ENCODE measurements at places on chromosomes 5 and 9. TPM values are rescaled to one million over a fixed set of nuclear protein-coding genes. Genes with fewer than 3 reads are reported as not detected.

TUBB4B gene
- total RNA-seq = 108 TPM

TXNDC15 gene
- total RNA-seq = 84.7 TPM

PCSK5 gene
- total RNA-seq = 18.8 TPM

CDH10 gene
- total RNA-seq = 0.13 TPM

C5orf52 gene
- total RNA-seq = not detected

RFESD gene
- total RNA-seq = 3.9 TPM

PCDHA1 gene
- not detected for total RNA-seq

PCDHGB2 gene
- 10.2 TPM for total RNA-seq

ZFP2 gene
- 4.8 TPM for total RNA-seq

C9 gene
- not detected for total RNA-seq

ZNF454 gene
- 4.7 TPM for total RNA-seq

PCDHB6 gene
- total RNA-seq = 2.4 TPM

PFN3 gene
- total RNA-seq = not detected

OCLN gene
- total RNA-seq = 18.5 TPM

SHOC1 gene
- not detected for total RNA-seq

SH3PXD2B gene
- total RNA-seq = 39.5 TPM

ERBIN gene
- 96.1 TPM for total RNA-seq

PCSK1 gene
- 0.09 TPM for total RNA-seq

OGN gene
- 71.7 TPM for total RNA-seq

PCDHB4 gene
- 12.2 TPM for total RNA-seq

FBP2 gene
- not detected for total RNA-seq

ACSL6 gene
- 3.3 TPM for total RNA-seq

LCN9 gene
- not detected for total RNA-seq

RASGRF2 gene
- 63.8 TPM for total RNA-seq

CCNO gene
- 0.22 TPM for total RNA-seq

ANKRD31 gene
- total RNA-seq = 0.53 TPM

PCDHB8 gene
- total RNA-seq = 4.5 TPM

WDR38 gene
- total RNA-seq = not detected

LMBRD2 gene
- 18.5 TPM for total RNA-seq

TAF11L2 gene
- total RNA-seq = not detected

CDH18 gene
- total RNA-seq = 0.71 TPM

PHPT1 gene
- total RNA-seq = 76.4 TPM

PALM2AKAP2 gene
- 19.7 TPM for total RNA-seq

MEF2C gene
- 97.3 TPM for total RNA-seq

LHX6 gene
- 11.5 TPM for total RNA-seq

MARCOL gene
- total RNA-seq = not detected

CKS2 gene
- total RNA-seq = 4.6 TPM

NPR3 gene
- total RNA-seq = 16.0 TPM

SLC46A2 gene
- 0.27 TPM for total RNA-seq

TMC1 gene
- total RNA-seq = 0.36 TPM

INSL4 gene
- not detected for total RNA-seq

PTGER4 gene
- 17.1 TPM for total RNA-seq

Data from sciatic nerve (tissue), 2 donors.